Stimulated activated CD8-positive, alpha-beta memory T cell treated with anti-CD3 and anti-CD28 coated beads, Interleukin-4, amount 100 ng/mL, for 1 hour (primary cell): ENCODE measurements at places on chromosomes 2 and 18.
A peak's percentile ranks its signal among the peaks of the same experiment; 100 is the strongest.

- DNase-seq: no peak
These were observed 8.0 kb upstream of the TMEM214 start for GRCh38 chr2:27024812-27025211.

GRCh38 chr2:22355816-22356433, 1029.1 kb upstream of the KLHL29 start:
- DNase-seq: peak; percentile 2

GRCh38 chr18:9653390-9653789, 39.0 kb upstream of the PPP4R1 start:
- no peak for DNase-seq

- no peak for DNase-seq
These were observed 210.4 kb upstream of the CXCR4 start for GRCh38 chr2:136328207-136328795.

DNA sequence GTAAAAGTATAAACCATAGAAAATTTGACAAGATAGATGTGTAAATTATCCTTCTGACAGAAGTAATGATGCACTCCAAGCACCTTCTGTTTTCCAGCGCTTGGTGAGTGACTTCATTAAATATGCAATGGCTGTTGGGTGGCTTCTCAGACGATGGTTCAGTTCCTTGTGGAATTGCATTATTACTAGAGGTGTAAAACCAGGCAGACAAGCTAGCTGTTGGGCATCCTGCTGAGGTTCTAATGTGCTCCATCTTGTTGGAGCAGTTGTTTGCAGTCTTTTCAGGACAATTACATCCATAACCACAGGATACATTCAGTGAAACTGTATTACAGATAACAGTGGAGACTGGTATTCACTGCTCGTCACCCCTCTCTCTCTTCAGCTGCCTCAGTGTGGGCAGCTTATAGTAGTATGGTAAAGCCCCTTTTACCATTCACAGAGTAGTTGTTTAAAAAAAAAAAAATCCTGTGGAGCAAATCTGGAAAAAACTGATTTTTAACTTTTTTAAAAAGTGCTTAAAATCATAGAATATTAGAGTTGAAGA, 143.5 kb downstream of the AGPS start:
- no peak for DNase-seq

DNA sequence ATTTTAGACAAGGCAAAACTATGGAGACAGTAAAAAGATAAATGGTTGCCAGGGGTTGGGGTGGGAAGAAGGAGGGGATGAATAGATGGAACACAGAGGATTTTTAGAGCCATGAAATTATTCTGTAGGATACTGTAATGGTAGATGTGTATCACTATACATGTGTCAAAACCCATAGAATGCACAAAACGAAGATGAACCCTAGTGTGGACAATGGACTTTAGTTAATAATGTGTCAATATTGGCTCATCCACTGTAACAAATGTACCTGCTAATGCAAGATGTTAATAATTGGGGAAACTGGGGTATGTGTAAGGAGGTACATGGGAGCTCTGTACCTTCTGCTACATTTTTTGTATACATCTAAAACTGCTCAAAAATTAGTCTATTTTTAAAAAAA, 1.8 kb upstream of the CD302 start:
- DNase-seq: no peak

DNA sequence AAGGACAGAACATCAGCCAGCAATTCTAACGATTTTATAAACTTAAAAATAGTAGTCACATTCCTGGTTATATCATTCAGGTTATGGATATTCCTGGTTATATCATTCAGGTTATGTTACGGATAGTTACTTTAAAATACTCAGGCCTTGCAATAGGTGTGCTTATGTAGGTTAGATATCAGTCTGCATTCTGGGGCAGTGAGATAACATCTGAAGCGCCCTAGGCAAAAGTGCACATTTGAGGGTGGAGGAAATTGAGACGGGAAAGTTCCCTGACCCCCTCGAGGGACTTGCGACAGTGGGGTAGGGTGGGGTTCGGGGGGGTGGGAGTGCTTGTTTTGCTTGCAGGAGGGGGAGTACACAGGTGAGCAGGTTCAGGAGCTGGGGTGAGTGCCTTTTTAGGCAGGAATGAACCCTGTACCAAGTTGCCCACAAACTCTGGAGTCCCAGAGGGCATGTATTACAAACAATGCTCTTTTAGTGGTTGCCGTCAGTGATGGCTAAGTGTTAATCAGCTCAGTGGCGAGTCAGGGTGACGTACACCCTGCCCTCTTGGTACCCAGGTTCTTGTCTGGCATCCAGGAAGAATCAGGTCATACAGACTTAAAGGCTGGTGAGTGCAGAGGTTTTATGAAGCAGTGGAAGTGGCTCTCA, 31.8 kb downstream of the CREG2 start:
- no peak for DNase-seq

- DNase-seq: no peak
These were observed 194.0 kb upstream of the RBMS1 start for GRCh38 chr2:160687629-160688028.

GRCh38 chr2:69560147-69560482, 83.4 kb downstream of the AAK1 start:
- DNase-seq: no peak

- DNase-seq: no peak
These were observed 80.5 kb downstream of the BCL2L11 start for GRCh38 chr2:111201214-111201613.

DNA sequence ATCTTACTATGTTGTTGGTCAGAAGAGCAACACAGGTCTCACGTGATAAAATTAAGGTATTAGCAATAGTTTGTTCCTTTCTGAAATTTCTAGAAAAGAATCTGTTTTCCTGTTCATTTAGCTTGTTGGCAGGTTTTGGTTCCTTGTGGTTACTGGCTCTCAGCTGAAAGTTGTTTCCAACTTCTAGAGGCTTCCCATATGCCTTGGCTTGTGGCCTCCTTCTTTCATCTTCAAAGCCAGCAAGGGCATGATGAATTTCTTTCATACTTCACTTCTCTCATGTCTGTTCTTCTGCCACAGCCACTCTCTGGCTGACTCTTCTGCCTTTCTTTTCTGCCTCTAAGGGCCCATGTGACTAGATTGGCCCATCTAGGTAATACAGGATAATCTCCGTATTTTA, 193.7 kb downstream of the TRIB2 start:
- no peak for DNase-seq

- DNase-seq: no peak
These were observed 215.4 kb downstream of the ZBTB7C start for GRCh38 chr18:48193521-48194492.

- no peak for DNase-seq
These were observed 49.3 kb downstream of the RNF144A start for GRCh38 chr2:6966446-6966940.

DNA sequence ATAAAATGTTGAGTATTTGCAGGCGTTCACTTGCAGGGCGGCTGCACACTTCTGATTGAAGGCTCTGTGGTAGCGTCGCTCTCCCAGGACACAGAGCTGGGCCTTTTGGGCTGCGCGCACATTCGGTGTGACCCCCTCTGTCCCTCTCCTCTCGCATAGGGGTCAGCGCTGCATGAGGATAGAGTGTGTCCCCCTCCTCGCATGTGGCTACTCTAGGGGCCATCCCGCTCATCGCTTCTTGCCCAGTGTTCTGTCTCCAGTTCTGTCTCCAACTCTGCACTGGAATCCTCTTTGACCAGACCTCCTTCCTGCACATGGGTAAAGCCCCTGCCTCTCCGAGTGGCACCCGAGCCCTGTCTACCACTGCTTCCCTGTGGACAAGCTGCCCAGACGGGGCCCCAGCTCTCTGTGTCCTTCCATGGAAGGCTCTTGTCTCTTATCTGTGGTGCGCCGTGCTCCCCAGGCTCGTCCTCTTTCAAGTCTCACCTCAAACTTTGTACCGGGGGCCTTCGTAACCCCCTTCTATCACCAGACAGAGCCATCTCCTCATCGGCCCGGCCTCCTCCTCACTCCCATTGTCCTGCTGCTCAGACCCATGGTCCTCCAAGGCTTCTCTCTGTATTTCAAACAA, 278.0 kb upstream of the HDAC4 start:
- DNase-seq: no peak

DNA sequence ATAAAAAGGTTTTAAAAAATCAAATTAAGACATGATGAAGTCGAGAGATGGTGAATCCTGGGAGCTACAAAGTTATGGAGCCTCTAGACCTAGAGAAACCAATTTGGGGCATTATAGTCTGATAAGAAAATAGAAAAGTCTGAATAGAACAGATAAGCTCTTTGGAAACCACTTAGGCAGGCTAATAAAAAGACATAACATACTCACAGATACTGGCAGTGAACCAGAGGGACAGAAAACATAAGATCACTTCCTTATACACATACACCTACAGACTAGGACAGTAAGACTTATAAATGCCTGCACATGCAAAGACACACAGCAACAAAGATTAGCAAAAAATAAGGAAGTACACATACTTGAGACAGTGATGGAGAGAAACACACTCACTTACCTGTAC, 20.0 kb downstream of the SMC6 start:
- DNase-seq: no peak

DNA sequence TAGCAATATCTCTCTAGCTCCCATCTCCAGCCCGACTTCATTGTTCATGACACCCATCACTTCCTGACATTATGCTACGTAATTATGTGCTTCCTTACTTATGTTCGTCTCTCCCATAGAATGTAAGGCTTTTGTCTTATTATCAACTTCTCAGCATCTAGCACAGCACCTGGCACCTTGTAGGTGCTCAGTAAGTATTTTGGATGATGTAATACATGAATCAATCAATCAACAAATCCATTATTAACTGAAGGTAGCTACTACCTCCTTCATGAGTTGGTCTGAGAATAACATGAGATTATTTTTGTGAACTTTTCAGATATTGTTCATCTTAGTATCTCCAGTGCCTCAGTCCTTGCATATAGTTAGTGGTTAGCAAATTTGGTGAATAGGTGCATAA, 109.3 kb downstream of the EN1 start:
- no peak for DNase-seq

DNA sequence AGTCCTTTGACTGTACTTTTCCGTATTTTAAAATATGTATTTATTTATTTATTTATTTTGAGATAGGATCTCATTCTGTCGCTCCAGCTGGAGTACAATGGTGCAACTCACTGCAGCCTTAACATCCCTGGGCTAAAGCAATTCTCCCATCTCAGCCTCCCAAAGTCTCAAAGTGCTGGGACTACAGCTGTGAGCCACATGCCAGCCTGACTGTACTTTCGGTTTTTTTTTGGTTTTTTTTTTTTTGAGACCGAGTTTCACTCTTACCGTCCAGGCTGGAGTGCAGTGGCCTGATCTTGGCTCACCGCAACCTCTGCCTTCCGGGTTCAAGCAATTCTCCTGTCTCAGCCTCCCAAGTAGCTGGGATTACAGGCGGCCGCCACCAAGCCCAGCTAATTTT, 28.9 kb upstream of the CCNYL1 start:
- no peak for DNase-seq

GRCh38 chr2:230999477-230999876, 3.6 kb downstream of the SPATA3 start:
- DNase-seq: no peak

- DNase-seq: no peak
These were observed 31.9 kb downstream of the GLI2 start for GRCh38 chr2:120767486-120768005.

DNA sequence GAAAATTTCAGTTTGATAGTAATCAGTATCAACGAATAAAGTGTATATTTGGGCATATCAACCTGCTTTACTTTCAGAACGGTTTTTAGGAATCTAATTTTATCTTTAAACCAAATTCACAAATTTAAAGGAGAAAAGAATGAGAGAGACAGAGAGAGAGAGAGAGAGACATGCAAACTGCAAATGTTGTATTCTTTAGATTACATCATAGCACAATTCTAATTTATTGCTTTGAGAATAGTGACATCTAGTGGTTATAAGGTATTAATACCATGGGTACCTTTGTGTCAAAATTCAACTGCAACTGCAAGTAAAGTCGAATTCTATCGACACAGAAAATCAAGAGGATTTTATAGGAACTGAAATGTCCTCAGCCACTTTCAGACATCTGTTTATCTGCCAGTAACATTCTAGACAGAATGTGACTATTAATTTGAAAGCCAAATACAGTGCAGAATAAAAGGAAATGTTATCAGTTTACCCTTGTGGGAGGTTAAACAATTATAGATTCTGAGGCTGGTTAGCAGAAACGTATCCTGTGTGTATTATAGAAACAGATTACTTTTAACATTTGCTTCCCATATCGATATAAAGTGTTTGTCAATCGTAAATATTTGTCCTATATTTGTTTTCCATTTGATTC, 529.8 kb upstream of the VRK2 start:
- DNase-seq: no peak

GRCh38 chr2:227006189-227006897, 157.7 kb downstream of the COL4A4 start:
- no peak for DNase-seq

GRCh38 chr2:239004274-239005015, 156.6 kb downstream of the TWIST2 start:
- DNase-seq: no peak

DNA sequence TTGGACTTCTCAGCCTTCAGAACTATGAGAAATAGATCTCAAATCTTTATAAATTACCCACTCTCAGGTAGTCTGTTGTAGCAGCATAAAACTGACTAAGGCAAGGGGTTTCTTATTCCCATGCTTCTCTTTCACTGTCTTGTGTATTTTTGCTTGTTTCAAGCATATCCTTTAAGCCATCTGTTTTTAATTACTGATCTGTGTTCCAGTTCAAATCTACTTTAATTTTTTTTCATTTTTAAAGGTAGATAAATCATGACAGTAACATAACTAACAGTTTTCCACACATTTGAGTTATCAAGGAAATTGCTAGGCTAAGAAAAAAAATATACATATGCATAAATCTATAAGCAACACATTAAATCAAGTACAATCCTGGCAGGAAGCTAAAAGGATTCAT, 317.9 kb upstream of the TNP1 start:
- no peak for DNase-seq

GRCh38 chr2:191749181-191749540, 71.2 kb downstream of the NABP1 start:
- no peak for DNase-seq

- no peak for DNase-seq
These were observed 51.5 kb downstream of the PUM2 start for GRCh38 chr2:20299113-20299512.

DNA sequence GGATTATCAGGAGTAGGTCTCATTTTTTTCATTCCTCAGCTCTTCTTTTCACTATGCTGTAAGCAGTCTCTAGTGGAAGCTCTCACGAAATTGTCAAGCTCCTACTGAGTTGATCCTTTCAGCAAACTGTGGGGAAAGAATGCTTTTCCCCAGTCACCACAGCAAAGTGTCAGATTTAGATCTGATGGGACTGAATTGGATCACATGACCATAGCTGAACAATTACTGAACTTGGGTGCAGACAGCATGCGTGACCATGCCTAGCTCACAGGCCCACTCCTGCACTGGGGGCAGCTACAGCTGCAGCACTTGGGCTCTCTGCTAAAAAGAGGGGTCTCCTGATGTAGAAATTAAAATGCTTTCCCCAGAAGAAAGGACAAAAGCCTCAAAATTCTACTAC, 3.1 kb downstream of the ARHGAP15 start:
- no peak for DNase-seq

GRCh38 chr2:60530660-60531281, 22.7 kb downstream of the BCL11A start:
- no peak for DNase-seq

- no peak for DNase-seq
These were observed 188.6 kb upstream of the CDH19 start for GRCh38 chr18:66792466-66792865.
